ENCODE measurements at places on chromosomes 16 and 17. TPM values are rescaled to one million over a fixed set of nuclear protein-coding genes. Genes with fewer than 3 reads are reported as not detected.

DNA sequence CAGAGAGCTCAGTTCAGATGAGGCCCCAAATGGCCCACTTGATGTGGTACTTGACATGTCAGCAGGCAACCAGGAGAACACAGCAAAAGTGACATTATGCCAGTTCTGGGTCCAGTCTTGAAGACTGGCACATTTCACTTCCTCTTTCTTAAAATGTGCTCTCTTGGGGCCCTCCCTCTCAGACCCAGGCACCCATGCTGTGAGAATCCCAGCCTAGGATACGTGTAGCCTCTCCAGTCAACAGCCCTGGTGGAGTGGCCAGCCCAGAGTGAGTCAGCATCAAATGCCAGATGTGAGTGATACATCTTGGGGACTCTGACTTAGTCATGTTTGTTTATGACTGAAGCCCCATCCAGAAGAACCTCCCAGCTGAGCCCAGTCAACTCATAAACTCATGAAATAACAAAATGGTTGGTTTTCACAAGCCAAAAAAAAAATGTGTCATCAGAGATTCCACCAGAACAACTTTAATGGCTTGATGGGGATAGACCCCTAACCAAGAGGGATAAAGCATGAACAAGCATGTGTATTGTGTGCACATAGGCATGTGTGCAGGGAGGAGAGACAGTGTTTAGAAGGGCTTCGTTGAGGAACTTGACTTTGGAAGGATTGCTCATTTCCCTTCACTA is 82.5 kb upstream of the TNRC6C start:
- no peak for DNase-seq

GRCh38 chr17:7912927-7913524 is 3.1 kb downstream of the RNF227 start:
- DNase-seq: no peak

FGF11 gene
- 1.3 TPM for total RNA-seq

DNA sequence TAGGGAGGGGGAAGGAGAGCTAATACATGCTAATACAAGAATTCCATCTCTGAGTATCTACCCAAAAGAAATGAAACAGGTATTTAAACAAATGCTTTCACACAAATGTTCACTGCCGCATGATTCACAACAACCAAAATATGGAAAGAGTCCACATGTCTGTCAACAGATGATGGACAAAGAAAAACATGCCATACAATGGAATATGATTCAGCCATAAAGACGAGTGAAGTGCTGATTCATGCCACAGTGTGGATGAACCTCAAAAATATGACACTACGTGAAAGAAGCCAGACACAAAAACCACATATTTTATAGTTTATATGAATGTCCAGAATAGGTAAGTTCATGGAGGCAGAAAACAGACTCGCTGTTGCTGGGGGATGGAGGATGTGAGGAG is 321.4 kb downstream of the FOXL1 start:
- DNase-seq: no peak

GRCh38 chr16:4385066-4385788 is 13.6 kb downstream of the VASN start:
- DNase-seq: no peak

ZNF205 gene
- total RNA-seq: 14.8 TPM

COL1A1 gene
- total RNA-seq: 28,023 TPM

GRCh38 chr17:55783684-55784245 is 32.9 kb downstream of the PCTP start:
- no peak for DNase-seq

DNA sequence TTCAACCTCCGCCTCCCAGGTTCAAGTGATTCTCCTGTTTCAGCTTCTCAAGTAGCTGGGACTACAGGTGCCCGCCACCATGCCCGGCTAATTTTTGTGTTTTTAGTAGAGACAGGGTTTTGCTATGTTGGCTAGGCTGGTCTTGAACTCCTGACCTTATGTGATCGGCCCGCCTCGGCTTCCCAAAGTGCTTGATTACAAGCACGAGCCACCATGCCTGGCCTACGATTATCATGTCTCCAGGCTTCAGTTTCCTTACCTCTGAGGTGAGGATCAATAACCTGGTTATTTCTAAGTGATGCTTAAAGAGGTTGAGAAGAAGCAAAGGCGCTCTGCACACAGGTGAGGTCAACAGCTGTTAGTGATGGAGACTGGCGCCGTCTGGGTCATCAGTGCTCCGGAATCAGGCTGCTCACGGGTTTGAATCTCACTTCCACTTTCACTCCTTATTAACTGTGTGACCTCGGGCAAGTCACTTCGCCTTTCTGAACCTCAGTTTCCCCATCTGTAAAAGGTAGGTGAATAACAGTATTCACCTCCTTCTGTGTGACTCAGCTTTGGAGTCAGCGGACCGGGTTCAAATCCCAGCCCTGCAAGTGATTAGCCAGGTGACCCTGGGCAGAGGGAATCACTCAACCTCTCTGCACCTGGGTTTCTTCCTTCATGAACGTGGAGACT is 745 bp upstream of the ABCC1 start:
- DNase-seq: no peak

DNA sequence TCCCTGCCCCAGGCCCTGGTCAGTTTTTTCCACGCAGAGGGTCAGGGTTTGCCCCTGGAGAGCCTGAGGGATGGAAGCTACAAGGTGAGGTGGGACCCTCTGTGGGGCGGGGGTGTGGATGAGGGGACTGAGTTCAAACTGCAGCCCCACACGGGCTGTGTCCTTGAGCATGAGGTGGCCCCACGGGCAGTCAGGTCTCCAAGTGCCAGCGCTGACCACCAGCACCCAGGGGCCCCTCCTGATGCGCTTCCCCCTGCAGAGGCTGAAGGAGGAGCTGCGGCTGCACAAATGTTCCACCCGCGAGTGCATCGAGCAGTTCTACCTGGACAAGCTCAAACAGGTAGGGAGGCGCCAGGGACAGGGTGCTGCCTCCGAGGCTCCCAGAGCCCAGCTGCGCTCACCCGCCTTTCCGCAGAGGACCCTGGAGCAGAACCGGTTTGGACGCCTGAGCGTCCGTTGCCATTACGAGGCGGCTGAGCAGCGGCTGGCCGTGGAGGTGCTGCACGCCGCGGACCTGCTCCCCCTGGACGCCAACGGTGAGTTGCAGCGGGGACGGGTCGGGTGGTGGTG is 4.3 kb downstream of the TSR3 start:
- DNase-seq: no peak

NEUROD2 gene
- not detected for total RNA-seq

PMP22 gene
- total RNA-seq: 204 TPM

SCO1 gene
- total RNA-seq: 27.4 TPM

CCL17 gene
- not detected for total RNA-seq
